Activated B cell treated with CpG ODN at 0.5 μM for 24 hours (primary cell): ENCODE measurements at places on chromosomes 12 and 14. TPM values are rescaled to one million over a fixed set of nuclear protein-coding genes. Genes with fewer than 3 reads are reported as not detected.

PTHLH gene
- not detected in 2 replicates for total RNA-seq

NEUROD4 gene
- total RNA-seq = not detected in 2 replicates

NUMB gene
- total RNA-seq = 69.5 and 71.4 TPM in 2 replicates

MORN3 gene
- 0.20 and 0.42 TPM in 2 replicates for total RNA-seq

PLEKHG7 gene
- total RNA-seq = 3.4 and 4.1 TPM in 2 replicates

SIX6 gene
- total RNA-seq = not detected in 2 replicates

- no peak for DNase-seq
- no peaks in the 10 kb centered on the region for H3K27me3 ChIP-seq
- peaks cover 54% of the 10 kb centered on the region for H3K36me3 ChIP-seq
- peaks cover 6% of the 10 kb centered on the region for H3K4me1 ChIP-seq
- H3K27ac ChIP-seq = no peak overlapping the region
- no peak overlapping the region for H3K4me3 ChIP-seq
Measured at GRCh38 chr12:1189163-1189562, 198.1 kb downstream of the ERC1 start.

DNA sequence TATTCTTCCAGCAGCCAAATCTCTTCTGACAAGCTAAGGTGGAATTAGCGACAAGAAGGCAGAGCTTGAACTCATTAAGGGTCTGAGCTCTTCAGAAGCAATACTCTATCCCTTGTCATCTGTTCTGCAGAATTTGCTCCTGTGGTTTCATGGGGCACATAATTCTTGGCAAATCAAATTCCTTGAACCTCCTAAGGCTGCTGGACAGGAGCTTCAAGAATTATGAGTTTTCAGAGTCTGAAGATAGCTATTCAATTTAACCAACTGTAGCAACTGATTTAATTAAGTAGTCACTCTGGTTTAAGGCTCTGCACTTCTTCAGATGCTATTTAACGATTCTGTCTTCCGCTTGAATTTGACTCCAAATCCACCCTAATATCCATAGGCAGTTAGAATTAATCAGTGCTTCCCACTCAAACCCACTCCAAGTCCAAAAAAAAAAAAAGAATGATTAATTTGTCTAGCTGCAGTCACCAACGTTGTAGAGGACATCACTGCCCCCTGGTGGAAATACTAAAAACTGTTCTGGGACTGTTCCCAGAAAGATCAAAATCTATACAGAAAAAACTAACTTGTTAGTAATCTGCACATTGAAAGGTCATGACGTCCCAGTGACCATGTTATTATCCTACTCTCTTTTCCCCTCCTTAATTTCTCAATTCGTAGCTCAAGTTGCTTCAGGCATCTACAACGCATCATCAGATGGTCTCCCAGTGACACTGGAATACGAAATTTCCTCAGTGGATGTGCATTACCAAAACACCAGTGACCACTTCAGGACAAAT is 169.9 kb downstream of the KIF21A start:
- H3K36me3 ChIP-seq = no peaks in the 10 kb centered on the region
- DNase-seq = no peak
- H3K4me3 ChIP-seq = no peak overlapping the region
- H3K27me3 ChIP-seq = no peaks in the 10 kb centered on the region
- H3K4me1 ChIP-seq = no peaks in the 10 kb centered on the region

DNA sequence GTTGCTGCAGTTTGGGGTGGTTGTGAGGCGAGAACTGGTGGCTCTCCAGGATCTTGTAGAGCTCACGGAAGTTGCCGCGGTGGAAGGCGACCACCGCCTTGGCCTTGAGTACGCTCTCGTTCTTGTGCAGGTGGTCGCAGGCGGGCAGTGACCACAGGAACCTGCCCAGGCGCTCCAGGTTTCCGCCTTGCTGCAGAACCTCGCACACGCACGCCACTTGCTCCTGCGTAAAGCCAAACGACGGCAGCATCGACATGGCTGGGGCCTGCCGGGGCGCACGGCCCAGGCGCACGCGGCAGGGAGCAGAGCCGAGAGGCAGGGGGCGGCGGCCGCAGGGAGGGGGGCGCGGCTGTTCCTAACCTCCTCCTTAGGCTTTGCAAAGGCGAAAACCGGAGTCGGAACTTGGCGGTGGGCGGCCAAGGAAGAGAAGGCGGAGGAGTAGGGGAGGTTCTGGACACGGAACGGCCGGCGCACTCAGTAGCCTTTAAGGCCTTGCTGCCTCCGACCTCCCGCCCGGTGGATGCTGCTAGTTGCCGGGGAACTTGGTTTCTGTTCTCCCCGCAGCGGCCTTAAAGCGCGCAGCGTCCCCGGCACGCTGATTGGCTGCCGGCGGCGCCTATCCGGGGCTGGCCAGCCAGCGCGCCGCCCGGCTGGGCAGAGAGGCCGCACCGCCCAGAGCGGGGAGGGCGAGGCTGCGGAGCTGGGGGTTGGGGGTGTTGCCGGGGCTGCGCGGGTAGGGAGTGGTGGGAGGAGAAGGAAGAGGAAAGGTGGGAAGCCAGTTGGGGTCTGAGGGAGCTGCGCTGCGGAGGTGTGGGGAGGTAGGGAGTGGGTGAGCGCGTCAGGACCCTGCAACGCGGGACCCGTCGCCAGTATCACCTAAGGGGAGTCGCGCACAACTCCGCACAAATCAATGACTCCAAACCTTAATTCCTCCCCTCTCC is at the start of gene SIX1:
TSS of gene SIX1 (minus strand) at position 544 of the 941 bp plus-strand sequence. CDS start at position 256, 288 bp downstream.
- peak within 1 kb of the TSS; percentile 60 for H3K4me3 ChIP-seq
- peaks cover 79% of the 10 kb centered on the region for H3K27me3 ChIP-seq
- DNase-seq = peak; percentile 27
- no peak within 1 kb of the TSS for H3K27ac ChIP-seq

- DNase-seq = no peak
- H3K27me3 ChIP-seq = peaks cover 2% of the 10 kb centered on the region
- peak overlapping the region; percentile 98 for H3K4me3 ChIP-seq
- H3K4me1 ChIP-seq = peaks cover 55% of the 10 kb centered on the region
- H3K27ac ChIP-seq = peak overlapping the region; percentile 98
Measured at GRCh38 chr14:58243790-58244555, 670 bp upstream of the PSMA3 start.

GRCh38 chr12:70305794-70306193 is 60.3 kb upstream of the KCNMB4 start:
- peaks cover 22% of the 10 kb centered on the region for H3K4me1 ChIP-seq
- H3K27me3 ChIP-seq = no peaks in the 10 kb centered on the region
- no peak overlapping the region for H3K4me3 ChIP-seq
- no peak for DNase-seq
- H3K36me3 ChIP-seq = peaks cover 44% of the 10 kb centered on the region

GRCh38 chr12:68180792-68181744 is 21.5 kb upstream of the IFNG start:
- DNase-seq = no peak
- no peak overlapping the region for H3K27ac ChIP-seq
- peaks cover 3% of the 10 kb centered on the region for H3K27me3 ChIP-seq
- H3K36me3 ChIP-seq = no peaks in the 10 kb centered on the region

GRCh38 chr12:126545411-126545810 is 1480.2 kb downstream of the AACS start:
- H3K4me1 ChIP-seq = no peaks in the 10 kb centered on the region
- DNase-seq = no peak
- H3K27me3 ChIP-seq = no peaks in the 10 kb centered on the region
- no peaks in the 10 kb centered on the region for H3K36me3 ChIP-seq

DNA sequence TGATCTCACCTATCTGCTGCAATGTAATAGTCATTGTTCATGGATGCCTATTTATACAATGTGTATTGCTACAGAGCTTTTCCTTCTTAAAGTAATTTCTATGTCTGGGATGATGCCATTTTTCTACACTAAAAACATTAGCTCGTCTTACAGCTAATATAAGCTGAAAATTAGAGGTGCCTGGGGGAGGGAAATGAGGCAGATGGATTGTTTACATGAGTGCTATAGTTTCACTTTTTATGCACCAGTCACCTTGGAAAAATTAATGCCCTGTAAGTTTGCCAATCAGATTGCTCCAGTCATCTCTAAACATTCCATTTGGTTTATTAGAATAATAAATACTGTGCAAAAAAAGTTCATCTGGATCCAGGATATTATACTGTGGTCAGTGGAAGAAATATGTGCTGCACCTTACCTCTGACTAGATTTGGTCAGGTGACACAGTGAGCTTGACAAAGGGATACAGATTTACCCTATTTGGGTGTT is 436.2 kb downstream of the RAD51B start:
- peaks cover 3% of the 10 kb centered on the region for H3K36me3 ChIP-seq
- H3K27ac ChIP-seq = peak overlapping the region; percentile 66
- no peak for DNase-seq
- H3K27me3 ChIP-seq = no peaks in the 10 kb centered on the region
- H3K4me1 ChIP-seq = peaks cover 77% of the 10 kb centered on the region

GRCh38 chr12:47048541-47048940 is 30.9 kb upstream of the PCED1B start:
- H3K4me3 ChIP-seq = no peak overlapping the region
- no peaks in the 10 kb centered on the region for H3K27me3 ChIP-seq
- H3K27ac ChIP-seq = no peak overlapping the region
- H3K36me3 ChIP-seq = peaks cover 4% of the 10 kb centered on the region
- peaks cover 2% of the 10 kb centered on the region for H3K4me1 ChIP-seq
- DNase-seq = no peak

- H3K4me3 ChIP-seq = no peak overlapping the region
- peaks cover 11% of the 10 kb centered on the region for H3K4me1 ChIP-seq
- H3K27me3 ChIP-seq = peaks cover 39% of the 10 kb centered on the region
- no peaks in the 10 kb centered on the region for H3K36me3 ChIP-seq
- DNase-seq = no peak
Measured at GRCh38 chr12:8493084-8493483, 20.2 kb upstream of the CLEC4D start.

DNA sequence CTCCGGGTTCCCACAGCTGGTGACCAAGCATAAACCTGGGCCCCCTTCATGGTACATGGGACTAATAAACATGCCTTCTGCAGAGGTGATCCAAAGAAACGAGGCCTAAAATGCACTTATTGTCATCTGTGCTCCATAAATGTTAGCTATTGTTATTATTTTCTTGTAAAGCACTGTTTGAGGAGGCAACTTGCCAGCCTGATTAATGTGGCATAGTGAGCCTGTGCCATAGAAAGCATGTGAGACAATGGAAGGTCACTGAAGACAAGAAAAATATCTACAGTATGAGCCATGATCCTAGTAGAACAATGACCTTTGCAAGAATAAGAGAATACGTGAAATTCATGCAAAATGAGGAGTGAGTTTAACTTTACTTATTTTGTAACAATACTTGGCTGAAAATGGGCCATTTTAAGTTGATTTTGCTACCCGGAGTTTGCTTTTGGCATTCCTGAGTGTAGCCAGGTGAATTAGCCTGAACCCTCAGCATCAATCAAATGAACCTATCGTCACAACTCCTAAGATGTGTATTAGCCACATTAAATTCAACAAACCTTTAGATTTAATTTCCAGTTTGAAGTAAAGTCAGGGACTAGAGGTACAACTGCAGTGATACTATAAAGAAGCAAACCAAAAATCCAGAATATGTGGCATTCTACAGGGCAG is 52.2 kb downstream of the CPM start:
- peaks cover 5% of the 10 kb centered on the region for H3K4me1 ChIP-seq
- H3K4me3 ChIP-seq = no peak overlapping the region
- no peak overlapping the region for H3K27ac ChIP-seq

DNA sequence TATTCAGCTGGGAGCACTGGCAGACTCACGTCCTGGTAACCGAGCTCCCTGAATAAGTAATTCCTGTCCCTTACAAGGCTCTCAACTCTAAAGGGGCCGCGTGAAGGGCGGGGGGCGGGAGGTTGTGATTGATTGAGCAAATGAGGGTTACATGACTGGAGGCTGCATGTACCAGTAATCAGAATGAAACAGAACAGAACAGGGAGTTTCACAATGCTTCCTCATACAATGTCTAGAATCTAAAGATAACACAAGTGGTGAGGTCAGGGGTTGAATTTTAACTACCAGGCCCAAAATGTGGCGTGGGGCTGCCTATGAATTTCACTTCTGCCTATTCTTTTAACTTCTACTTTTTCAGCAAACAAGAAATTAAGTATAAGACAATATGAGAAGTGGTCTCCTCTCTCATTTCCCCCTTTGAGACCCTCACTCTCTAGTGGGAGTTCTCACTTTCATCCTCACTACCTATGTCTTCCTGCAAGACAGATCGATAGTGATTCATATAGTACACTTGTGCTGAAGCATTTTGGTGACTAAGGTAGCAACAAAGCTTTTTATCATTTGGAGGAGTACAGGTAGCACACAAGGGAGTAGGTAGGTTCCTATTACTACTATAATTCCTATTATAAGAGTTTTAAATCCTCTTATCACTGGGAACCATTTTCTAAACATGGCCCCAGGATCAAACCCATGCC is 239.8 kb downstream of the KTN1 start:
- H3K4me3 ChIP-seq = no peak overlapping the region
- no peak overlapping the region for H3K27ac ChIP-seq
- H3K27me3 ChIP-seq = no peaks in the 10 kb centered on the region
- no peaks in the 10 kb centered on the region for H3K36me3 ChIP-seq

- no peak for DNase-seq
- H3K4me3 ChIP-seq = no peak overlapping the region
- H3K4me1 ChIP-seq = no peaks in the 10 kb centered on the region
Measured at GRCh38 chr12:82425241-82425640, 66.9 kb downstream of the METTL25 start.

DNA sequence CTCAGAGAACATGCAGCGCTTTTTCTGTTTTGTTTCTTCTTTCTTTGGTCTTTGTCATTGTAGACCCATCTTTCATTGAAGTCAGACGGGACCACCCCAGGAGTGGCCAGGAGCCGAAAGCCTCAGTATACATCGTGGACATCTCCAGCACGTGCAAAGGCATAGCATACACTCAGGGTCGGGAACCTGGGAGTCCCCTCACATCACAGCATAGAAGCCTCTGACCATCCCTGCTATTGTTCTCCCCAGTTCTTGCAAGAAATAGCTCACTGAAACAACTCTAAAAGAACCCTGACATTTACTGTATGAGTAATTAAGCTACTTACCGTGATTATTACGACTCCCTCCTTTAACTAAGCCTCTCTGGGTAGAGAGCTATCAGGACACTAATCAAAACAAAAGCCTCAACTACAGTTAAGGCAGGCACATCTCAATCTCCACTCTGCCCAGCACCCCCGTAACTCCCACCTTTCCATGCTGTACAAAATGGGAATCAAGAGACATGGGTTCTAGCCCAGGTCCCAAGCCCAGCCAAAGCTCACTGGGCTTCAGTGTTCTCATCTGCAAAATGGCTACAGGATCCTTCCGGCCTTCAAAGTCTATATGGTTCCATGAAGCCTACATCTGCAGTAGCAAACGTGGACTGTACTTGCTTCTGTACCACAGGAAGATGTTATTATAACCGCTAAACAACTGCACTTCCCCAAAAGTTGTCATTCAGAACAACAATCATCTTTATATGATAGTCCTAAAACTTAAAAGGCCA is 6.7 kb downstream of the CCDC88C start:
- no peaks in the 10 kb centered on the region for H3K27me3 ChIP-seq
- peaks cover 89% of the 10 kb centered on the region for H3K4me1 ChIP-seq
- peak overlapping the region; percentile 93 for H3K27ac ChIP-seq
- peaks cover 76% of the 10 kb centered on the region for H3K36me3 ChIP-seq
